ENCODE measurements at places on chromosomes 16 and 17. TPM values are rescaled to one million over a fixed set of nuclear protein-coding genes. Genes with fewer than 3 reads are reported as not detected.

DNA sequence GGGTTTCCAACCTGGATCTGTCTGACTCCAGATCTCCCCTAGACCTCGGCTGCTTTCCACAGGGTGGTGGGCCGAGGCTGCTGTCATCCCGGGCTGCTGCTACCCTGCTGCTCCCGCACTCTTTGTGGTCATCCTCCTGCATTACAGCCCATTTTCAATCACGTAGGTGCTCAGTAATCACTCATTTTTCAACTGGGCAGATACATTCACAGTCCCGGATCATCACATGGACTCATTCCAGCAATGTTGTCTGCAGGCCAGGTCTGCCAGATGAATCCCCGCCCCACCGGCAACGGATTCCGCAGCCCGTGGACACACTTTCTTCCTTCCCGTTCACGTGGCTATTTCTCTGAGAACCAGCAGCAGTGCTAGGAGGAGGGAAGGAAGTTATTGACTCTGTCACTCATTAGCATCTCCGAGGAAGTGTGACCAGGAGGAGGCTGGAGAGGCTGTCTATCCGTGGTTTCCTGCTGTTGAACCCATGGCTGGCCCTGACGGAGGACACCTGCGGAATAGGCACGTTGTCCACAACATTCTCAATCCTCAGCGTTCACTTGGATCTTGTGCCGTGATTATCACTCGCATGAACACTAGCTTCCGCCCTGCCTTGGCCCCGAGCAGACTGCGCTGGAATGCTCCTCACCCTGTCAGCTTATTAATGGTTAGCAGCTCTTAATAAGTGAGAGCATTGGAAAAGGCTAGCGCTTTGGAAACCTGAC lies 14.7 kb upstream of the ZCCHC14 start:
- peaks cover 2% of the 10 kb centered on the region for H3K4me1 ChIP-seq
- DNase-seq: no peak
- no peak overlapping the region for H3K27ac ChIP-seq
- no peak overlapping the region for H3K4me3 ChIP-seq

DNA sequence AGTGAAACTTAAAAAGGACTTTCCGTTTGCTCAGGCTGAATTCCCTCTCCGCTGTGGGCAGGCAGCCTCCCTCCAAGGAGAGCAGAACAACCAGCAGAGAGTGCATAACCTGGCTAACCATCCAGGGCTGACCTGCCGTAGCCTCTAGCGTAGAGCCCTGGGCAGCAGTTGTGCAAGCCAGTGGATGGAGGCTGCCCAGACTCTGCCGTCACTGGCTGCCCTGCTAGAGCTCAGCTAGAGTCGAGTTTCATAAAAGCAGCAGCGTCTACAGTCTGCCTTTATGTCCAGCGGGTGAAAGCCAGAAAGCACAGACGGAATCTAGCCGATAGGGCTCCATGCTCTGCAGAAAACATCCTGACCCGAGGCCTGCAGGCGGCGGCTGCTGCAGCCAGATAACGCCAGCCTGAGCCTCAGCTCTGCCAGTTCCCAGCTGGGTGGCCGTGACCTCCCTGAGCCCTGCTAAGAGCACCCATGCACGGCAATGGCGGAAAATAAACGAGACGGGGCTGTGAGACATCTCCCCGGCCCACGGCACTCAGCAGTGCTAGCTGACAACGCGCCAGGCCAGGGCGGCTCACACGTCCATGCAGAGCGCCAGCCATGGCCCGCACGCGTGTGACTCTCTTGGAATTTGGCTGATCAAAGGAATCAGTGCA lies 231.3 kb downstream of the ENGASE start:
- H3K27me3 ChIP-seq: peaks cover 16% of the 10 kb centered on the region
- H3K4me3 ChIP-seq: no peak overlapping the region
- no peak for DNase-seq
- no peak overlapping the region for H3K27ac ChIP-seq
- H3K4me1 ChIP-seq: no peaks in the 10 kb centered on the region

DNA sequence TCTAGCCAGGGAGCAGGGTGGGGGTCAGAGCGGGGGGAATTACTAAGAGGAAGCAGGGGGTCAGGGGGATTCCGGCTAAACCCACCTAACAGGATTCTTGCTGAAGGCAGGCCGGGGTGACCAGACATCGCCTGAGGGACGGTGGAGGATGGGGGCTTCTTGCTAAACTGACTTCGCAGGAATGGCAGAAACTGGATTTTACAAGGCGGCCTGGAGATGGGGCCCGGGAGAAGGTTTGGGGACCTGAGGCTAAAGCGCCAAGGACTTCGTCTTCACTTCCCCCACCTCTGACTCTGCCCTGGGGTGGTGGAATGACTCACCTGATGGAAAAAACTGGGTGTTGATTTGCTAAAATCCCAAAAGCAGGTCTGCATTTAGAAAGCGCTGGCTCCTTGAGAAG lies 23.5 kb downstream of the LGALS3BP start:
- DNase-seq: no peak
- H3K27me3 ChIP-seq: no peaks in the 10 kb centered on the region
- no peaks in the 10 kb centered on the region for H3K36me3 ChIP-seq
- no peak overlapping the region for H3K4me3 ChIP-seq

- no peaks in the 10 kb centered on the region for H3K27me3 ChIP-seq
- DNase-seq: no peak
- peaks cover 22% of the 10 kb centered on the region for H3K4me1 ChIP-seq
- H3K27ac ChIP-seq: no peak overlapping the region
Observed at GRCh38 chr16:74735162-74735452, 34.4 kb upstream of the MLKL start.

DNA sequence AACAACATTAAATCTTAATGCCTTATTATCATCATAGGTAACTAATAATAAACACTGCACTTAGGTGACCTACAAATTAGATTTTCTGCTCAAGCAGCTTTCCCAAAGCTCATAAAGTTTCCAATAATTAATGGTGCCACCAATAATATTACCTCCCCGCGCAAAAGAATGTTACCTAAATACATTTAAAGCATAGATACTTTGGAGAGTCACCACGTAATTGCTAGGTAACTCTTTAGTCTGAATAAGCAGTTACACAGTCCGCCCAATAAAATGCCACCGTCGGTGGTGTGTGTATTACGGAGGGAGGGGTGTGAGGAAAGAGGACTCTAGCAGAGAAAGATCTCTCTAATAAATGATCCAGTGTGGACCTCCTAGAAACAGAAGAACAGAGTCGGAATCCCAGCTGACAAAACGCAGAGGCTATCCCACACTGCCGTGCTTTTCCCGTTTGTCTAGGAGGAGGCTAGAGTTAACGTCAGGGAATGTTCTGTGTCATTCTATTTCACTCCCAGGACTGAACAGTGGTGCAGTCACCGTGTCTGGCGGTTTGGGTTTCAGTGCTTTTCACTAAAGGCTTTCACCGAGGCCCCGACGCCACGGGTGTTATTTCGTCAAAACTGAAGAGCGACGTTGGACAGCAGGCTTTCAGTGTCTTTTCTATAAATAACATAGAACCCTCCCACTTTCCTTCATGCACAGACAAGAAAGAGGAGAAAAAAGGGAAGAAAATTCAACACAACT lies 630 bp downstream of the RNFT1 start:
- H3K36me3 ChIP-seq: peaks cover 13% of the 10 kb centered on the region
- H3K4me3 ChIP-seq: peak overlapping the region; percentile 85
- DNase-seq: peak; percentile 85
- peak overlapping the region; percentile 97 for H3K27ac ChIP-seq

GRCh38 chr16:27776556-27777225 lies 226.7 kb downstream of the KATNIP start:
- H3K27me3 ChIP-seq: no peaks in the 10 kb centered on the region
- H3K4me3 ChIP-seq: no peak overlapping the region
- no peak for DNase-seq
- peaks cover 5% of the 10 kb centered on the region for H3K36me3 ChIP-seq
- H3K27ac ChIP-seq: no peak overlapping the region

DNA sequence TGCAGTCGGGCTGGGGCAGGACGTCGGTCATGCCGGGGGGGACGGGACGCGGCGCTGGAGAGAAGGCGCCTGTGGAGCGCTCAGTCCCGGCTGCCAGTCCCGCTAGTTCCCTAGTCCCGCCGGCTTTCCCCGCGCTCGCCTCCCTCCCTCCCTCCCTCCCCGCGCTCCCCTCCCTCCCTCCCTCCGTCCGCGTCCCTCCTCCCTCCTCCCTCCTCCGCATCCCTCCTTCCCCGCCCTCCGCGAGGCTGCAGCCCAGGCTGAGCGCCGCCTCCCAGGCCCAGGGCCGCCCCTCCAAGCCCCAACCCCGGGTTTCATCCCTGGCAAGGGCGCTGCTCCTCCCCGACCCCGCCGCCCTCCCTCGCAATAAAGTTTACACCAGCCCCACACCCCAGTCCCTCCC lies 34.8 kb downstream of the TIMM22 start:
- no peak overlapping the region for H3K4me3 ChIP-seq
- no peak for DNase-seq
- no peak overlapping the region for H3K27ac ChIP-seq
- peaks cover 26% of the 10 kb centered on the region for H3K4me1 ChIP-seq
- H3K36me3 ChIP-seq: peaks cover 4% of the 10 kb centered on the region

- H3K27ac ChIP-seq: peak overlapping the region; percentile 94
- no peak for DNase-seq
- no peaks in the 10 kb centered on the region for H3K27me3 ChIP-seq
- H3K4me3 ChIP-seq: peak overlapping the region; percentile 88
- H3K36me3 ChIP-seq: no peaks in the 10 kb centered on the region
Observed at GRCh38 chr17:35087731-35088355, 24.3 kb upstream of the RFFL start.

GRCh38 chr17:70987867-70988340 lies 818.6 kb downstream of the KCNJ2 start:
- no peak overlapping the region for H3K27ac ChIP-seq
- no peak for DNase-seq
- no peaks in the 10 kb centered on the region for H3K4me1 ChIP-seq
- H3K4me3 ChIP-seq: no peak overlapping the region
- H3K27me3 ChIP-seq: no peaks in the 10 kb centered on the region

DNA sequence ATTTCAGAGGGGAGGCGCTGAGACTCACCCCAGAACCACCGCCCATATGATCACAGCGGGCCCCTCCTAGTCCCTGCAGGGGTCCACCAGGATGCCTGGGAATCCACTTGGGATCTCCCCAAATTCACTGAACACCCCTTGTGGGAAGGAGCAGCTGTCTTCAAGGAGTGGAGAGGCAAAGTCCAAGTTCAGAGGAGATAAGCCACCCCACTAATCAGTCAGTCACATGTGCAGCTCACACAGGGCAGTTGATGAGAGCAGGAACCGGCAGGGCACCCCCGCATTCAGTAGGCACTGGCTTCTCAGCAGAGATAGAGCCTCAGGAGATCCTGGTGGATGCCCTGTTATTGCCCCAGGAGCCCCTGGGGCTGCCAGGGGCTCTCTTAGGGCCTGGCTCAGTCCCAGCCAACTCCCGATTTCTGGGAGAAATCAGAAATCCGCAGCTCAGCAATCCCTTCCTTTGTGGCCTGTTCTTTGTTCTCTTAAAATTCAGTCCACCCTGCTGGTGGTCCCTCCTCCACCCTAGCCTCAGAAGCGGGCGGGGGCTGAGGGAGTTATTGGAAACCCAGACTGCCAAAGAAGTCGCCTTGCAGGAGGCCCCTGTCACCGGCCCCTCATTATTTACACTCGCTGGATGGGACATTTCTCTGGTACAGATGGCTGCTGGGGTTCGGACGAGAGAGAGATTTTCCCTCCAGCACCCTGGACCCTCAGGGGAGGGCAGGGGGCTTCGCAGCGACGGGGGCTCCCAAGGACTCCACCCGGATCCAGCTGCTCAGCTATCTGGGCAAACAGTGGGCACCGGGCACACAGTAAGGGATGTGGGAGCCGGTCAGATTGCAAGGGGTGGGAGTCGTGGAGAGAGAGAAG lies 1.8 kb downstream of the CDC42EP4 start:
- no peaks in the 10 kb centered on the region for H3K27me3 ChIP-seq
- H3K36me3 ChIP-seq: no peaks in the 10 kb centered on the region

- H3K27me3 ChIP-seq: peaks cover 10% of the 10 kb centered on the region
- DNase-seq: no peak
- no peak overlapping the region for H3K4me3 ChIP-seq
- no peaks in the 10 kb centered on the region for H3K4me1 ChIP-seq
- no peak overlapping the region for H3K27ac ChIP-seq
Observed at GRCh38 chr17:34172390-34172918, 82.6 kb upstream of the CCL2 start.

DNA sequence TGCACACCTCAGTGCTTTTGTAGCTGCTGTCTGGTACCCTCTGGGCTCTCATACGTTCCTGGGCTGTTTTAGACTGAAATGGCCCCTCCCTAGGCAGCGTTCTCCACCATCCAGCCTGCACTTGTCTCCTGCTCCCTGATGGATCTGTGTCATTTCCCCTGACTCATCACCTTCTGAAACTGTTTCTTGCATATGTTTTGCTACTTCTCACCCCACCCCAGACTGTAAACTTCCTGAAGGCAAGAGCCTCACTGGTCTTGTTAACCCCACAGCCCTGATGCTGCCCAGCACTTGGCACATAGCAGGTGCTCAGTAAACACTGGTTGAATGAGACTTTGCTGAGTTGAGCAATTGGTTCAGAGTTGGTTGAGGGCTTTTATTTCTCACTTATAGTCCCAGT lies 78.7 kb downstream of the CRISPLD2 start:
- no peak for DNase-seq
- H3K4me3 ChIP-seq: no peak overlapping the region
- H3K27ac ChIP-seq: no peak overlapping the region
- H3K4me1 ChIP-seq: no peaks in the 10 kb centered on the region

DNA sequence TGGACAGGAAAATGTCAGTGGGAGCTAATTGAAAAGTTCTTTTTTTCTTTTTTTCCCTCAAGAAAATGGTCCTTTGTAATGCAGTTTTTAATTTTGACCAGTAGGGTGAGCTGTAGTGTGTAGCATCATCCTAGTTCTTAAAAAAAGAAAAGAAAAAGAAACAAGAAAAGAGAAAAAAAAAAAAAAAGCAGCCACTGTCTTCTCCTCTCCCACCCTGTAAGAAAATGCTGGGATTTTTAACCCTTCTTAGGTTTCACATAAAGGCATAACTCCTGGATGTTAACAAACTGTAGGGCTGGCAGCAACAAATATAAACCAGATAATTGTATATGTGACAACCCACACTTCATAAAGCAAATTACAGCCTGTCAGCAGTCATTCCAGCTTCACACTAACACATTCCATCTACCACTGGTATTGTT lies 78.1 kb downstream of the SKAP1 start:
- no peak for DNase-seq
- no peak overlapping the region for H3K4me3 ChIP-seq
- no peak overlapping the region for H3K27ac ChIP-seq
- no peaks in the 10 kb centered on the region for H3K4me1 ChIP-seq

- no peak for DNase-seq
- H3K27ac ChIP-seq: no peak overlapping the region
- H3K27me3 ChIP-seq: no peaks in the 10 kb centered on the region
Observed at GRCh38 chr17:2232244-2232638, 71.3 kb downstream of the SMG6 start.

GRCh38 chr17:46974086-46974485 lies 5.0 kb downstream of the RPRML start:
- H3K27me3 ChIP-seq: peaks cover 56% of the 10 kb centered on the region
- no peaks in the 10 kb centered on the region for H3K36me3 ChIP-seq
- no peak overlapping the region for H3K4me3 ChIP-seq
- peaks cover 7% of the 10 kb centered on the region for H3K4me1 ChIP-seq

The SMIM22 gene
- not detected for total RNA-seq

The GRIN2A gene
- not detected for total RNA-seq

The PRSS53 gene
- 3.2 TPM for total RNA-seq

The TUBB3 gene
- 95.8 TPM for total RNA-seq

The IL4R gene
- total RNA-seq: 34.5 TPM

The KRT28 gene
- total RNA-seq: not detected

The TBC1D3K gene
- not detected for total RNA-seq

The C17orf75 gene
- 20.9 TPM for total RNA-seq

The PPM1E gene
- 1.7 TPM for total RNA-seq

The ANKS4B gene
- total RNA-seq: not detected

The ABCA6 gene
- total RNA-seq: 1.7 TPM

Data from osteocyte (in vitro differentiated cells).